ENCODE measurements at places on chromosomes 11 and 22.

GRCh38 chr11:70278994-70279393, 8.5 kb downstream of the PPFIA1 start:
- DNase-seq = no peak

DNA sequence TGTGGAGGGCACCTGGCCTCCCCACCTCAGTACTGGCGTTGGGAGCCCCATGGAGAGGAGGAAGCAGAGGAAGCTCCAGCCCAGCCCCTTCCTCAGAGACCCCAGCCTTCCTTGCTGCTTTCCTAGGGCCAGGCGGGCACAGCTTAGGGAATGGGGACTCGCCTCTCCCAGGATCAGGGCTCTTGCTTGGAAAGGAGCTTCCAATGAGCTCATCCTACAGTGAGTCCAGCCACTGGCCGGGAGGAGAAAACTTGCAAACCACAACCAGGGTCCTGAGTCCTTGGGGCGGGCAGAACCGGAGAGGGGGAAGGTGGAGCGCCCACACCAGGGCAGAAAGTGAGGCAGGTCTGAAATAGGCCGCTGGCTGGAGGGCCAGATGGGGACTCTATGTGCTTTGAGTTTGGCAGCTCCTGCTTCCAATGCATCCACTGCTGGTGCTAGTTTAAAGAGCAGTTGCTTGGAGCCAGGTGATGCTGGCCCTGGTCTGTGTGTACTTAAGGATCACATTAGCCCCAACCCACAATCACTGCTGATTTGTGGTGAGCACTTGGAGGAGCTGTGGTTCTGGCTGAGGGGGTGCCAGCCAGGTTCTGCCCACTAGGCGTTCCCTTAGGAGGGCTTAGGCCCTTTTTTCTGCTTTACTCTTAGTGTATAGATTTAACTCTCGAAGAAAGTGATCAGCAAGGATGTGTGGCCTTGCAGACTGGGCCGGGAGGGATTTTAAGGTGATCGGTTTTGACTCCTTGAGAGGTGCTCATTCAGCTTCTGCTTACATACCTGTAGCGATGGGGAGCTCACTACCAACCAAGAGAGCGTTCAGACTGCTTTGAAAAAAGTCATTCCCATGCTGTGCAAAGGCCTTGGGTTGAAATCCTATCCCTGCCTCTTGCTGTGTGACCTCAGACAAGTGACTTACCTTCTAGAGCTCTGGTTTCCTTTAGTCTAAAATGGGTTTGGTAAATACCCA, 81.9 kb downstream of the TP53I11 start:
- no peak for DNase-seq

DNA sequence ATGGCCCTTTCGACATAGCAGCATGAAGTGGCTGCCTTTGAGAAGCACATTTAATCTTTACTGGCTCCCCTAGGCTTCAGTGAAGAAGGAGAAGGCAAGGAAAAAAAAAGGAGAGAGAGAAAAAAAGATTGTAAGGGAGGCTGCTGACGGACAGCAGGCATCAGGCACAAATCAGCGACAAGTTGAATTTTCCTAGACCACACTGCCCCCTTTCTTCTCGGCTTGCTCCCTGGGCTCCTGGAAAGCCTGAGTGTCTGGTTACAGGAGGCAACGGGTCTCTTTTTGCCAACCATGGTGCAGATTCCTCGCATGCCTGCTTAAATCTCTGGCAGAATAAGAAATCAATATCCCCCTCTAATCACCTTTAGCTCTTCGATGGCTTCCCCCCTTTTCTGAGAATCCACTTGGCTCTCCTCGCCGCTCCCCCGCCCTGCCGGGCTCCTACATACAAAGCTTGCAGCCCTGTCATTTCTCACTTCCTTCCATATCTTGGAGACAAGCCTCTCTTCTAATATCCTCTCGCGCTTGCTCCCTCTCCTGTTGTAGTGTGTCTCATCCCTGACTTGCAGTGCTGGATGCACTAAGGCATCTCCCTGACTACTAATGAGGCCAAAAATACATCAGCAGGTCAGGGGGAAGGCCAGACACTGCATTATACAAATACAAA, 14.3 kb downstream of the BLID start:
- no peak for DNase-seq

DNA sequence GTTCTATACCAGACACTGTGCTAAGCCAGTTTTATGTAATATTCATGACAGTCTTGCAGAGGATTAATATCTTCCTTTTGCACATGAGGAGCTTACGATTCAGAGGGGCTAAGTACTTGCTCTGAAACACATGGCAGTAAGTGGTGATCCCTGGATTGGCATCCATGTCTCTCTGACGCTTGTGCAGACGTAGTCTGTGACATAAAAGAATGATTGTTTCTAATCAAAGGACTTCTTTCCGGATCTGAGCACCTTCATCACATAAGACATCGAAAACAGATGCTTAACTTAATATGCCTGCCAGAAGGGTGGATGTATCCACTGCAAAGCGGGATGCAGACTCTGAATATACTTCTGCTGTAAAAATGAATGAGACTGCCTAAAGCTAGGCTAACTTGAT, 74.8 kb downstream of the ARHGAP42 start:
- DNase-seq = no peak

DNA sequence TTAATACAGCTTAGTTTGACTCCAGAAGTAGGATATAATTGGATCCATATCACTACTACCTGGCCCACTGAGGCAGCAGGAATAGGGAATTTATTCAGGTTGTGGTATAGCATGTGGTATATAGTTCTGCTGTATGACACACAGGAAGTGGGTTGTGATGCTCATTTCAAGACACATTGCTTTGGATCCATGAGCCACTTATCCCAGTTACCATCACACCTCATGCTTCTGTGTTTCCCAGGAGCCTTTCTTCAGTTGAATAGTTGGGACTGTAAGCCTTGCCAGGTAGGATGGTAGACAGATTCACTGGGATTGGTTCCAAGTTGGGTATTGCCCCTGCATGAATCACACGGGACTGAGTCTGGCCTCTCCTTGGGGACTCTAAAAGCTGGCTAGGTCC, 9.9 kb upstream of the SLC37A2 start:
- DNase-seq = no peak

GRCh38 chr11:123318623-123319022, 111.4 kb upstream of the GRAMD1B start:
- no peak for DNase-seq

DNA sequence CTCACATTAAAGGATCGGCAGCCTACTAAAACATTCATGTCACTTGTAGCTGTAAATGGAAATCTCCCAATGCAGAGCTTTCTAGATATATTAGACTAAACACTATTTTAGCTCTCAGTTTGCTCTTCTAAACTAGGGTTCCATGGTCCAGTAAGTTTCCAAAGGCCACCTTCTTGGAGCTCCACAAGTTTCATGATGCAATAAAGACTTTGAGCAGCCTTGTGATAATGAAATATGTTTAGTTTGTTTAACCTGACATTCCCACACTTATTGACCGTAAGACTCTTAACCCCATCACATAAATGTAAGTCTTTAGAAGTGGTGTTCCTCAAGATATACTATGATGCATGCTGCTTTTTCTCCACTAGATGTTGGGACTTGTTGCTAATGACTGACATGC, 87.7 kb downstream of the TRIM44 start:
- DNase-seq = no peak

DNA sequence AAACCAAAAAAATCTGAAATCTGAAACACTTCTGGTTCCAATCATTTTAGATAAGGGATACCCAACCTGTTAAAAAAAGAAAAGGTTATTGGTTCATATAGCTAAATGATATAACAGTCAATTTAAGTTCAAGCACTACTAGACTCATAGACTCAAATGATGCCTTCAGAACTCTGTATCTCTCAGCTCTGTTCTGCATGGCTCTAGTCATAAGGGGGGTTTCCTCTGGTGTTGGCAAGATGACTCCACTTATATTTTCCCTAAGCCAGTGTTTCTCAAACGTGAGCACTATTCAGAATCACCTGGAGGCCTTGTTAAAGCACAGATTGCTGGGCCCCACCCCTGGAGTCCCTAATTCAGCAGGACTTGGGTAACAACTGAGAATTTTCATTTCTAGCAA, 11.5 kb upstream of the RRAS2 start:
- DNase-seq = no peak

- DNase-seq = no peak
Measured at GRCh38 chr11:119717839-119718534, 11.0 kb downstream of the NECTIN1 start.

GRCh38 chr11:85752890-85753581, 57.9 kb downstream of the SYTL2 start:
- peak; percentile 65 for DNase-seq

- DNase-seq = no peak
Measured at GRCh38 chr11:8873741-8874405, 37.1 kb upstream of the AKIP1 start.

DNA sequence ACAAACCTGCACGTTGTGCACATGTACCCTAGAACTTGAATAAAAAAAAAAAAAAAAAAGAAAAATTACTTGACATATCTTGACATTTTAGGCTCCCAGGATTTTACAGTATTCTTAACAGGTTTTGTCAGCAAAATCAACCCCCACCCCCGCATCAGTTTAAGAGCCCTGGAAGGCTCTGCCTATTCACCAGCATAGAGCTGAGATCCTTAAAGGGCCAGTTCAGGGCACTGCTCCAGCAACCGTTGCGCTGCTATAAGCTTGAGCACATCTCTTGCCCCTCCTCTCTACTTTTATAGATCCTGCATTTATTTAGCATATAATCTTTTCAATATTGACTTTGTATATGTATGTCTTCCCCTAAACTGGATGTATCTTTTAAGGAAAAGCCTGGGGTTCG, 697 bp upstream of the PAFAH1B2 start:
- DNase-seq = peak; percentile 9

DNA sequence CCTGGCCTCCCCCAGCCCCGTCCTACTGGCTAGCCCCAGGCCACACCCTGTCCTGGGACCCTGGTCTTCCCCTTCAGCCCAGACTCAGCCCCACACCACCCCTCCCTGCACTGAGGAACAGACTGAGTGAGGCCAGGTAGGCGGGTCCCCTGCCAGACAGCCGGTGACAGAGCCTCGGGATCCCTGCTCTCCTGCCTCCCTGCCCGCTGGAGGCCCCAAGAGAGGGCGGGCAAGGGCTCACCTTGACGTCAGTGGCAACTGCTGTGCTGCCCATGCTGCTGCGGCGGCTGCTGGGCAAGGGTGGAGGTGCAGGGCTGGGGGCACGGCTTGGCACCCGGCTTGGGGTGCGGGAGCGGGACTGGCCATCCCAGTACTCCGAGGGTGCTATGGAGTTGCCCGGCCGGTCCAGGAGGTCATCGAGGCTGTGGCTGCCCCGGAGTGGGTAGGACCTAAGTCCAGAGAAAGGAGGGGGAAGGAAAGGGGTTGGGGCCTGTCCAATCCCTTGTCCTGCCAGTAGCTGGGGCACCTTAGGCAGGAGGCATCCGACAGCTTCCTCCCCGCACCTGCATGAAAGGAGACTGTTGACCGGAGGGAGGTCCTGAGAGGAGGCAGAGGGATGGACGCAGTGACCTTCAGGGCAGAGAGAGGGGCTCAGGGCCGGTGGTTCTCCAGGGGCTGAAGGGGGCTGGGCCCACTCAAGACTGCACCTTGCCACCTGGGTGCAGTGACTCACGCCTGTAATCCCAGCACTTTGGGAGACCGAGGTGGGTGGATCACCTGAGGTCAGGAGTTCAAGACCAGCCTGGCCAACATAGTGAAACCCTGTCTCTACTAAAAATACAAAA, 2.2 kb upstream of the SLC16A8 start:
- DNase-seq = no peak

- no peak for DNase-seq
Measured at GRCh38 chr22:30212363-30212995, 34.1 kb downstream of the LIF start.

DNA sequence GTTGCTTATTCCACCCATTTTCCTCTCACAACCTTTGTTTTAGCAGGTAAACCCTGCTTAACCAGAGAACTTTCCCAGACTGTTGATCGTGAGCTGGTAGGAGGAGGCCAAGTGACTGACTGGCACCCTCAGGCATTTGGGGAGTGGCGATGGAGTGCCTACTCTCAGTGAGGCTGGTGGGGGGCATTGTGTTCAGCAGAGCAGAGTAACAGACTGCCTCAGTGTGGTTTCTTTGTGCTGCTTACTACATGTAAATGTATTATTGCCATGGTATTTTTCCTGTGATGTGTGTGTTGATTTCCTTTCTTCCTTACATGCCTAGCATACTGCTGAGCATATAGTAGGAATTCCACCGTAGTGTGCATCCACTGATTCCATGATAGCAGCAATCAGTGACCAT, 2.6 kb downstream of the MARK2 start:
- DNase-seq = no peak
